ENCODE measurements at places on chromosomes 12 and 14.

DNA sequence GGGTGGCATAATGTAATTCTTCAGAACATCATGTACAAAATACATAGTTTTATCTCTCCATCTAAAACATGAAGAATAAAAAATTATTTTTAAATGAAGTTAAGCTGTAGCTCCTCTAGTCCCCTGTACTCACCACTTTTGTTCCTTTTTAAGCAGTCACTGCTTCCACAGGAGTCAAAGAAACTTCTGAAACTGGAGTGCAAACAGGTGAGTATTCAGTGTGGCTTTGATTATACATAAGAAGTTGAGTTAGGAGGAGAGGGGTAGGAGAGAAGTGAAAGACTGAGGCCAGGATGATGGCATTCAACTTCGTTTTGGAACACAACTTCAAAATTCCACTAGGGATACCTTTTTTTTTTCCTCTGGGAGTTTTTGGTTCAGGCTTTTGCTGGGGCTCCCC lies 131.4 kb upstream of the CNTN1 start:
- H3K4me1 ChIP-seq, result peaks cover 11% of the 10 kb centered on the region
- DNase-seq, result peak; percentile 52
- peak overlapping the region; percentile 79 for H3K27ac ChIP-seq
- no peaks in the 10 kb centered on the region for H3K27me3 ChIP-seq
- peak overlapping the region; percentile 63 for H3K4me3 ChIP-seq

GRCh38 chr12:561908-562593 lies 101.2 kb downstream of the NINJ2 start:
- no peaks in the 10 kb centered on the region for H3K4me1 ChIP-seq
- H3K27me3 ChIP-seq, result peaks cover 5% of the 10 kb centered on the region
- no peak for DNase-seq
- no peaks in the 10 kb centered on the region for H3K36me3 ChIP-seq

DNA sequence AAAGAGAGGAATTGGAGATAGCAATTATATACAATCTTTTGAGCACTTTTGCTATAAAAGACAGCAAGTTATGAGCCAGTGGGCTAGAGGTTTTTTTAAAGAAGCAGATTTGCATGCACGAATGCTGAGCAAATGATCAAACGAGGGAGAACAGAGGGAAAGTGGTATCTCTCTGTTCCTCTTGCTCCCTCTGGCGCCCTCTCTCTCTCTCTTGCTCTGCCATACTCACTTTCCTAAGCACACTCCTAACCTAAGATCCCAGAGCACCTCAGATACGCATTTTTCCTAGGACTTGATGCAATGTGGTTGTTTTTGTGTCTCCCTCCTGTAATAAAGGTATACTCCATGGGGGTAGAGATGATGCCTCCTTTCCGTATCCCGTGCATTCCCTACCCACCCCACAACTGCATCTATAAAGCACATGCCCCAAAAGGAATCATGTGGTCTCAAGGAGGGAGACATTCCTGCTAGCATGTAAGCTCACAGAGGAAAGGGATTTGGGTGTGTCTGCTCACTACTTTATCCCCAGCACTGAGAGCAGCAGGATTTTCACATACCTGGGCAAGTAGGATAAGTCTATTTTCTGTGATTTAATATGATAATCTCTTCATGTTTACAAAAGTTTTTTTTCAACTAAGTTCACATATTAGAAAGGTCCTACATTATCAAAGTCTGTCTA lies 270.2 kb downstream of the SSPN start:
- no peak for DNase-seq
- no peaks in the 10 kb centered on the region for H3K27me3 ChIP-seq
- H3K36me3 ChIP-seq, result no peaks in the 10 kb centered on the region

GRCh38 chr12:99911081-99911480 lies 73.7 kb downstream of the ANKS1B start:
- no peak overlapping the region for H3K27ac ChIP-seq
- no peak for DNase-seq
- H3K36me3 ChIP-seq, result no peaks in the 10 kb centered on the region

GRCh38 chr12:109686523-109686922 lies 27.1 kb upstream of the FAM222A start:
- H3K36me3 ChIP-seq, result no peaks in the 10 kb centered on the region
- H3K4me1 ChIP-seq, result no peaks in the 10 kb centered on the region
- no peak overlapping the region for H3K27ac ChIP-seq
- no peak for DNase-seq
- H3K4me3 ChIP-seq, result no peak overlapping the region

- no peaks in the 10 kb centered on the region for H3K36me3 ChIP-seq
- no peak overlapping the region for H3K4me3 ChIP-seq
- H3K4me1 ChIP-seq, result no peaks in the 10 kb centered on the region
Observed at GRCh38 chr12:123744836-123745235, 17.3 kb upstream of the DNAH10 start.

DNA sequence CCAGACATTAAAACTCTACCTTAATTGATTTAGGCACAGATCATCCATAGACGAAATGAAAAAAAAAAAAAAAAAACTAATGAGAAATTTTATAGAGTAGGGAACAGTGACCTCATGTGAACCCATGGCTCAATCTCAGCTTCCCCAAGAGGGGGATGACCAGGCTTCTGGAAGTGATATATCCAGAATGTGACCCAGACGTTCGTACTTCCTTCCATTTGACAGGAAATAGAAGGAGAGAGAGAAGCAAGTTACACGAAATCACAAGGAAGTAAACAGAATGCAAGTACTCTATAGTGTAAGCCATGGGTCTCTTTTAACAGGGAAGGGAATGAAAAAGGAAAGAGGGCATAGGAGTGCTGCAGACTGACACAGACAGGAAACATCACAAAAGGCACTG lies 10.1 kb downstream of the FOXN3 start:
- H3K27me3 ChIP-seq, result no peaks in the 10 kb centered on the region
- H3K4me3 ChIP-seq, result no peak overlapping the region

- DNase-seq, result no peak
- no peak overlapping the region for H3K4me3 ChIP-seq
- no peaks in the 10 kb centered on the region for H3K4me1 ChIP-seq
- H3K27ac ChIP-seq, result no peak overlapping the region
- H3K36me3 ChIP-seq, result no peaks in the 10 kb centered on the region
- no peaks in the 10 kb centered on the region for H3K27me3 ChIP-seq
Observed at GRCh38 chr14:96049932-96050331, 10.8 kb downstream of the C14orf132 start.

GRCh38 chr14:33844118-33844517 lies 106.8 kb downstream of the EGLN3 start:
- no peaks in the 10 kb centered on the region for H3K27me3 ChIP-seq
- H3K4me1 ChIP-seq, result no peaks in the 10 kb centered on the region

- H3K27me3 ChIP-seq, result no peaks in the 10 kb centered on the region
- H3K4me3 ChIP-seq, result no peak overlapping the region
Observed at GRCh38 chr14:75196064-75196463, 19.7 kb upstream of the TMED10 start.

GRCh38 chr14:101836135-101836534 lies 74.6 kb downstream of the PPP2R5C start:
- no peak for DNase-seq
- no peaks in the 10 kb centered on the region for H3K4me1 ChIP-seq
- no peaks in the 10 kb centered on the region for H3K27me3 ChIP-seq
- H3K27ac ChIP-seq, result no peak overlapping the region
- no peak overlapping the region for H3K4me3 ChIP-seq

DNA sequence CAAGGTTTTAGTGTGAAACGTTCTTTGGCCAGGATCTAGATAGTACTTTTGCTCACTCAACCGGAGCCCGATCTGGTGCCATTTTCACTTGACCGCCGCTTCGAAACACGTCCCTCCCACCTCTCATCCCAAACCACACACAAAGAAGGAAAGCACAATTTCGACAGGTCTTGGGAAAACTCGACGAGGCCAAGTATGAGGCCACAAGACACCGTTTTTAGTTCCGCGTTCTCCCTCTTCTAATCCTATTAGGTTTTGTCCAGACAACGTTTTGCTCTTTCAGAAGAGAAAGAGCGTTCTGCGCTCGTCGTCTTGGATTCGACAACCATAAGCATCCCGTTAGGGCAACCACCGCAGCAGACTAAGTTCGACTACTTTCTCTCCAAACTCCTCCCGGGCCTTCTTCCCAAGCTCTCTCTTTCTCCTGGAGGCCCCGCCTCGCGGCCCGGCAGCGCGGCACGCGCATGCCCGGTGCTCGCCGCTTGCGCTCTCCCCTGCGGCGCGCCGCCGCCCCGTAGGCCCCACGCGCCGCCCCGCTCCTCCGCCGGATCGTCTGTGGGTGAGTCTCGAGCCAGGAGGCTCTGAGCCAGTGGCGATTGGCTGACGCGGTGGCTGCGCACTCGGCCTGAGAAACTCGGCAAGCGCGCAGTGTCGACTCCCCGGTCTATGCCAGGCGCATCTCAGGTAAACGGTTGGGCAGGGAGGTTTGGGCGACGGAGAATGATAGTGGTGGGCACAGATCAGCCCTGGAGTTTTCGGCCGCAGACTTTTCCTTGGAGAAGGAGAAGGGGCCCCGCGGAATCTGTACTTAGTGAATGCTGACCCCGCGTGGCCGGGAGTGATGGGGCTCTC lies at the start of gene MIPOL1:
TSS of gene MIPOL1 (plus strand) at position 517 of the 852 bp plus-strand sequence. CDS start 49,952 bp downstream, outside the sequence.
- H3K36me3 ChIP-seq, result no peaks in the 10 kb centered on the region
- no peak within 1 kb of the TSS for H3K27ac ChIP-seq
- H3K4me3 ChIP-seq, result no peak within 1 kb of the TSS
- no peaks in the 10 kb centered on the region for H3K27me3 ChIP-seq
- no peak for DNase-seq

GRCh38 chr12:39386335-39386734 lies 56.6 kb downstream of the KIF21A start:
- H3K36me3 ChIP-seq, result no peaks in the 10 kb centered on the region
- no peaks in the 10 kb centered on the region for H3K27me3 ChIP-seq
- no peak overlapping the region for H3K4me3 ChIP-seq
- no peaks in the 10 kb centered on the region for H3K4me1 ChIP-seq
- no peak for DNase-seq

DNA sequence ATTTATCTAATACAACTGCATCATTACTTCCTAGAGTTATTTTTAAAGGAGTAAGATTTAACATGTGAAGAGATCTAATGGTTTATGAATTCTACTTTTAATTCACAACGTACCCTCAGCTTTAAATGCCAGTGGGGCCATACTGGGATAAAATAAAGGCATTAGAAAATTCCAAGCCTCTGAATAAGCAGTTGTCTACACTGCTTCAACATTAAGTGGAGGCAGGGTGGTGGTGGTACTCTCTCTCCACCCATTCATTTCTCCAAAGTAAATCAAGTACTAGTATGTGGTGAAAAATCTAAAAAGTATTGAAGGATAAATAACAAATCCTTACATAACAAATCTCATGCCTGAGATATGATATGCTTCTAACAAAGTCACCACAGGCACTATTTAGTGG lies 52.4 kb downstream of the FERMT2 start:
- H3K36me3 ChIP-seq, result no peaks in the 10 kb centered on the region
- DNase-seq, result no peak
- no peaks in the 10 kb centered on the region for H3K4me1 ChIP-seq
- H3K27ac ChIP-seq, result no peak overlapping the region

GRCh38 chr14:89697281-89698060 lies 257.1 kb downstream of the EFCAB11 start:
- no peaks in the 10 kb centered on the region for H3K27me3 ChIP-seq
- H3K4me1 ChIP-seq, result 0 out of 2 replicates have a peak, but pooled peaks cover 4% of the 10 kb centered on the region
- no peak overlapping the region for H3K27ac ChIP-seq
- H3K4me3 ChIP-seq, result no peak overlapping the region
- DNase-seq, result no peak

GRCh38 chr12:67415473-67415872 lies 146.3 kb downstream of the CAND1 start:
- H3K4me1 ChIP-seq, result no peaks in the 10 kb centered on the region
- no peaks in the 10 kb centered on the region for H3K27me3 ChIP-seq
- no peak for DNase-seq
- H3K36me3 ChIP-seq, result no peaks in the 10 kb centered on the region
- H3K4me3 ChIP-seq, result no peak overlapping the region

- H3K36me3 ChIP-seq, result no peaks in the 10 kb centered on the region
- DNase-seq, result no peak
- no peak overlapping the region for H3K4me3 ChIP-seq
- no peak overlapping the region for H3K27ac ChIP-seq
- H3K27me3 ChIP-seq, result no peaks in the 10 kb centered on the region
Observed at GRCh38 chr14:101881426-101881825, 82.9 kb upstream of the DYNC1H1 start.

DNA sequence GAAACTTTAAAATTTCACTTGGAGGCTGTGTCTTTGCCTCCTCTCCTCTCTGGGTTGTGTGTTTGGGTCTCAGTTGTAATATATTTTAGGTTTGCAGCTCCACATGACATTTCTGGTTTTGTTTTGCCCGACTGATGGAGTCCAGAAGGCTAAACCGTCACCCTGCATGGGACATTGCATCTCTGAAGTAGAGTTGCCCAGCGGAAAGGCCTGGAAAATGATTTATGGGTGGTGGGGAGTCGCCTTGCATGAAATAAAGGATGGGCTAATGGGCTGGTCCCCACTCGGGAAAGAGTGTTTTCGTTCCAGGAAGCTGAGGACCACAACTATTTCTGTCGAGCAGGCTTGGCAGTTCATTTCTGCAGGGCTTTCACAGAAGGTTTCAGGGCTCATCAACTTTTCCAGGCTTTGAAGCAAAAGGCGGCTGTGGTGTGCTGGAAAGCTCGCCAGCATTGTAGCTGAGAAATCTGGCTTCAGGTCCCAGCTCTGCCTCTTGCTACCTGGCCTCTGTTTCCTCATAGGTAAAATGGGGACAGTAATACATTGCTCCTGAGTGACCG lies 74.8 kb upstream of the GSC start:
- H3K27ac ChIP-seq, result no peak overlapping the region
- no peak for DNase-seq
- no peaks in the 10 kb centered on the region for H3K4me1 ChIP-seq
- H3K36me3 ChIP-seq, result no peaks in the 10 kb centered on the region
- H3K27me3 ChIP-seq, result no peaks in the 10 kb centered on the region

- DNase-seq, result no peak
- no peak overlapping the region for H3K27ac ChIP-seq
- H3K27me3 ChIP-seq, result no peaks in the 10 kb centered on the region
- H3K36me3 ChIP-seq, result no peaks in the 10 kb centered on the region
Observed at GRCh38 chr14:98937712-98938505, 334.1 kb downstream of the BCL11B start.

- no peaks in the 10 kb centered on the region for H3K36me3 ChIP-seq
- no peak overlapping the region for H3K27ac ChIP-seq
- no peaks in the 10 kb centered on the region for H3K4me1 ChIP-seq
- H3K27me3 ChIP-seq, result no peaks in the 10 kb centered on the region
- no peak for DNase-seq
Observed at GRCh38 chr12:19110221-19110940, 19.2 kb upstream of the PLEKHA5 start.

DNA sequence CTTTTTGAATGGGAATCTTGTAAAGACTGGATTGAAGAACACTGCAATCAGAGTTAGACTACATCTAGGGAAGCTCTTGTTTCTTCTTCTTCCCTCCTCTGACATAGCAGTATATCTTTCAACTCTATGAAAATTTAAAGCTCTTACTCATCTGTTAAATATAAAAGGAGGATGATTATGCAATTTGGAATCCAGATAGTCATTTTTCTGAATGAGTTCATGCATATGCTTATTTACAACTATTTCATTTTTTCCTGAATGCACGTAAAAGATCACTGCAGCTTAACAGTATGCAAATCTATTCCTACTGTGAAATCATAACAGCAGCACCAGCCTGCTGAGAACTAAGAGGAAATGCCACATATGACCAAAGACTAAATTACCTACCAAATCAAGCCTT lies 133.5 kb upstream of the TMCC3 start:
- no peaks in the 10 kb centered on the region for H3K36me3 ChIP-seq
- no peak overlapping the region for H3K4me3 ChIP-seq
- no peak overlapping the region for H3K27ac ChIP-seq
- H3K4me1 ChIP-seq, result no peaks in the 10 kb centered on the region
- H3K27me3 ChIP-seq, result no peaks in the 10 kb centered on the region

GRCh38 chr14:76304536-76305267 lies 71.2 kb upstream of the ESRRB start:
- no peak overlapping the region for H3K4me3 ChIP-seq
- no peaks in the 10 kb centered on the region for H3K4me1 ChIP-seq
- DNase-seq, result no peak
- H3K27me3 ChIP-seq, result no peaks in the 10 kb centered on the region
- H3K36me3 ChIP-seq, result no peaks in the 10 kb centered on the region
- H3K27ac ChIP-seq, result no peak overlapping the region
